HCT116 (cell line): ENCODE measurements at places on chromosomes 12 and 14. TPM values are rescaled to one million over a fixed set of nuclear protein-coding genes. Genes with fewer than 3 reads are reported as not detected.

- DNase-seq, result no peak
Observed at GRCh38 chr12:112862636-112863290, 44.0 kb upstream of the OAS1 start.

DNA sequence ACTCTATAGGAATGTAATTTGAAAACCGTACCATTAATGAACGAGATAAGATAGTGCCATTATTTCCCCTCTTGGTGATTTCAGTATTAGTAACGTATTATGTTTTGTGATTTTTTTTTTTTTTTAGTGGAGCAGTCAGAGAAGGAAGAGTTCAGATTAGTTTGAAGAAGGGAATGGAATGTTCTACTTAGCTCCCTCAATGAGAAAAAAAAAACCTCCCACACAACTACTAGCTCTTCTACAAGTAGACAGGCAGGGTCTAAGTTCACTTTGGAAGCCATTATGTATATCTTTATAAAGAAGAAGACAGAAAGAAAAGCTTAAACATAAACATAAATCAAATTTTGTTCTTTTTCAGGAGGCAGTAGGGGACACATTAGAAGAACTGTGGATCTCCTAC lies 27.3 kb downstream of the PNMA1 start:
- no peak for DNase-seq

DNA sequence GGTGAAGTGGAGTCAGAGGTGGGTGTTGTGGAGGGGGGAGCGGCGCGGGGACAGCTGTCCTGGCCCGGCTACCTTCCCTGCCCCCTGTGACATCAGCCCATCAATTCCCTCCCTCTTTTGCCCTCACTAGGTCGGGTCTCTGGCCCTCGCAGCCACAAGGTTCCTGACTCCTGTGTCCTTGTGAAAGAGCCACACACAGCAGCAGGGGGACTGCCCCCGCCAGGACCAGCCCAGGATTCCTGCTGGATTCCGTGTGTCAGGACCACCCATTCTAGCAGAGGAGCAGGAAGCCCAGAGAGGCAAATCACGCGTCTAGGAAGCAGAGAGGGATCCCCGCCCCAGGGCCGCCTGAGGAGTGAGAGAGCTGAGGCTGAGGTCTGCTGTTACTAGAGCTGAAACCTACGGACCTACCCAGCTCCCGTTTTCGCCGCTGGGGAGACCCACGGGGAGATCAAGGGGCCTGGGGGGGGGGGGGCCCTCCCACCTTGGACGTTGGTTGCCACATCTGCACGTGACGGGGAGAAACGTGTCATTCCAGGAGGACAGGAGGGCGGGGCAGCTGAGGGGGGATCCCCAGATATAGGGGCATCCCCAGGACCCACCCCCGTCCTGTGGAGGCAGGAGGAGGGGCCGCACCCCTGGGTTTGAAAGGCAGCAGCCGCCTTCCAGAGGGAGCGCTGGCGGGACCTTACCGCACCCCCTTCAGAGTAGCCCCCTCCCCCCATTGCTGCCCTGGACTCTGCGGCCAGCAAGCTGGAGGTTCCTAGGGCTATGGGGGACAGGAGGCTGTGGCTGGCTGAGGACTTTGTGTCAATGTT lies 12.5 kb upstream of the INF2 start:
- no peak for DNase-seq

- no peak for DNase-seq
Observed at GRCh38 chr12:49800421-49801140, 27.6 kb downstream of the NCKAP5L start.

SERPINA1 gene
- total RNA-seq, result 9.1 TPM
